PC-9 (cell line): ENCODE measurements at places on chromosomes 13 and 19. TPM values are rescaled to one million over a fixed set of nuclear protein-coding genes. Genes with fewer than 3 reads are reported as not detected.

DNA sequence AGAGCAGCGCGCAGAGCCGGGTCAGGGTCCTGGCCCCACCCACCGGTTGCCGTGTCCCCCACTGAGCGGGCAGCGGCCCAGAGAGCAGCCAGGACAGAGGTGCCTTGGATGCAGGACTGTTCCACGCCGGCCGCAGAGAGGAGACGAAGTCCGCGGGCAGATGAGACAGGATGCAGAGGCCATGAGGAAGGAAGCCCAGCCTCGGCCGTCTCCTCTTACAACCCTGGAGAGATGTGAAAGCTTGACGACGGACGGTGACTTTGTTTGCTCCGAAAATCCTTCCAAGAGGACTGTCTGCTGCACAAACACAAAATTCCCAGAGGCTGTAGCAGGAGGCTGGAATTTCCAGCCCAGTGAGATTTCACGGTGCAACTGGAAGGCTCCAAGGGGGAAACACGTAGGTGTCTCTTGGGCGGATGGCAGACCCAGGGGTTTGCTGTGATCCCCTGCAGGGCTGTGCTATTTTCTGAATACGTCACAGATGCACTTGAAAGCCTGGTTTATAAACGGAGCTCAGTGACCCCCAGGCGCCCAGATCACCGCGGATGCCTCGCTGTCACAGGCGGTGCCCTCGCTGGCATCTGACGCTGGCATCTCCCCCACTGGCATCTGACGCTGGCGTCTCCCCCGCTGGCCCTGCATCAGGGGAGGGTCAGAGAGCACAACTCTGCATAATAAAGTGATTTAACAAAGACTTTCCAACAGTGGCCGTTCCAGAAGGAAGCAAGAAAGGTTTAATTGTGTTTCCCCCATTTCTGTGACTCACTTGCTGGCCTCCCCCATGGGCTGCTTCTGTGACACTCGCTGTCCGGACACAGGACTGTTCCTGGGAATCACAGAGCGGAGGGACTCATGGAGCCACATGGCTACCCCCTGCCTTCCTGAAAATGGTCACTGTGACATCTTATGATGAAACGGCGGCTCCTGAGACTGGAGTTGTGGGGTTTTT is 62.0 kb upstream of the C13orf46 start:
- DNase-seq: no peak

DNA sequence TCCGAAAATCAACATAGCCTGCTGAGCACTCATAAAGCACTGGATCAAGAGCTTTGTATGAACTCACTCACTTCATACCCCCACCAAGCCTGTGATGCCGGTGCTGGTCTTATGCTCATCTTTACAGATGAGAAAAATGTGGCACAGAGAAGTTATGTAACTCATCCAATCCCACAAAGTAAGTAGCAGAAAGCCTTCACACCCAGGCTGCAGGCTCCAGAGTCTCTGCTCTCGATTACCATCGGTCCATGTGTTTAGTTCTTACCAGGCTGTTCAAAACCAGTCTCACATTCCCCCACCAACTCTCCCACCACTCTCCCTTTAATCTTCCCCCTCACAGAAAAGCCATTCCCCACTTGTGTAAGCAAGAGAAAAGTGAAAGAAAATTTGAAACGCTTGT is 276.0 kb downstream of the DNAJC15 start:
- DNase-seq: no peak

GRCh38 chr13:48163061-48163460 is 68.2 kb upstream of the MED4 start:
- DNase-seq: no peak

DNA sequence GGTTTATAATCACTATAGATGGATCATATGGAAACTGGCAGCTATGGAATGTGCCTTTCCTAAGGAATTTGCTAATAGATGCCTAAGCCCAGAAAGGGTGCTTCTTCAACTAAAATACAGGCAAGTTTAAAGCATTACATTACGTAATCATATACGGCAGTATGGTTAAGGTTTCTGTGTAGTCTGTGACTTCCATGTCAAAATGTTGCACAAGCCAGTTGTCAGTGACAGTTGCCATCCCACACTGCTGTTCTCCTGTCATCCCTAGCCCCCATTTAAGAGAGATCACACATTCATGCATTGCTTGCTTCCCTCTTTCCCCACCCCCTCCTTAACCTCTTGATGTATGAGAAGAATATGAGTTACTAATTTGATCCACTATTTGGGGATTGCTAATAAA is 47.3 kb downstream of the BRCA2 start:
- DNase-seq: no peak

DNA sequence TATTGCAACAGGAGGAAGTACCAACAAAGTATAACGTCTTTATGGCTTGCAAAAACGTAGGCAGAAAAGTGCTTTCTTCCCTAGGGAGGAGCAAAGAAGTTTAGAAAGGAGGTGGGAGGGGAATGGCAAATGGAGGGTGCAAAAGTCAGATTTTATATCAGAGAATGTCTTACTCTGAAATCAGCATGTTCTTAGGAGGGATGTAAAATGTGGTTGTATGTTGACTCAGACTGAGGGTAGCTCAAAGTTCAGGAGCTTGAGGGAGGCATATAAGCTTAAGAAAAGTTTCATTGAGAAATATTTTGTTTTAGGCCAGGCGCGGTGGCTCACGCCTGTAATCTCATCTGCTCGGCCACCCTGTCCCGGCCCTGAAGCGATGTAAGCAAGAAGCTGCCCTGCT is 1.7 kb downstream of the ZNF90 start:
- DNase-seq: no peak

DNA sequence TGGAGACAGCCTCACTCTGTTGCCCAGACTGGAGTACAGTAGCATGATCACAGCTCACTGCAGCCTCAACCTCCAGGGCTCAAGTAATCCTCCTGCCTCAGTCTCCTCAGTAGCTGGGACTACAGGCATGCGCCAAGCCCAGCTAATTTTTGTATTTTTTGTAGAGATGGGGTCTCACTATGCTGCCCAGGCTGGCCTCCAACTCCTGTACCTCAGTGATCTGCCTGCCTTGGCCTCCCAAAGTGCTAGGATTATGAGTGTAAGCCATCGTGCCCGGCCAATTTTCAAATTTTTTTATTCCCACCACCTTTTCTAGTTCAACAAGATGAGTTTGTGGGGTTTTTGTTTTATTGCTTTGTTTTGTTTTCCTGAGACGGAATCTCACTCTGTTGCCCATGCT is 31.7 kb downstream of the XPO4 start:
- DNase-seq: no peak

- DNase-seq: no peak
Observed at GRCh38 chr13:72983085-72983768, 75.6 kb upstream of the KLF5 start.

GRCh38 chr19:1856345-1856697 is 7.1 kb downstream of the KLF16 start:
- no peak for DNase-seq

DNA sequence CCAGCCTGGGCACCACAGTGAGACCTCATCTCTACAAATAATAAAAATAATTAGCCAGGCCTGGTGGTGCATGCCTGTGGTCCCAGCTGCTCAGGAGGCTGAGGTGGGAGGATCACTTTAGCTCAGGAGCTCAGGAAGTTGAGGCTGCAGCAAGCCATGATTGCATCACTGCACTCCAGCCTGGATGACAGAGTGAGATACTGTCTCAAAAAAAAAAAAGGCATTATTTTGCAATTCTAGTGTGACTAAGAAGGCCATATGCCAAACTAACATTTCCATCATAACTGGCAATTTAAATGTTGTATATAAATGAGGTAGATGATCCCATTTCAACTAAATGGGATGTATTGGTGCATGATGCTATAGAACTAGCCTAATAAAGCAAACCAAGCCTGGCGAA is 632.8 kb upstream of the KLF12 start:
- no peak for DNase-seq

DNA sequence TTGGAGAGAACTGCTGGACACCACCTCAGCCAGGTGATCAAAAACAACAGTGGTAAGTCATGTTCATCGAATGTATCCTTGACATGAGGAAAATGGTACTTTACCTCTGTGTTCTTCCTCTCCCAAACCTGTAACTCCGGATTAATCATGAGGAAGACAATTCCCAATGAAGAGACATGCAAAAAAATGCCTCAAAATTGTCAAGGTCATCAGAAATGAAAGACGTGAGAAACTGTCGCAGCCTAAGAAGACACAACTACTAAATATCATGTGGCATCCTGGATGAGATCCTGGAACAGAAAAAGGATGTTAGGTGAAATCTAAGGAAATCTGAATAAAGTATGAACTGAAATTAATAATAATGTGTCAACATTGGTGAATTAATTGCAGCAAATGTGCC is 178.4 kb downstream of the LACC1 start:
- DNase-seq: no peak

GRCh38 chr13:21316376-21316775 is 139.9 kb downstream of the MRPL57 start:
- no peak for DNase-seq

- DNase-seq: no peak
Observed at GRCh38 chr19:43562698-43563241, 12.6 kb downstream of the XRCC1 start.

DNA sequence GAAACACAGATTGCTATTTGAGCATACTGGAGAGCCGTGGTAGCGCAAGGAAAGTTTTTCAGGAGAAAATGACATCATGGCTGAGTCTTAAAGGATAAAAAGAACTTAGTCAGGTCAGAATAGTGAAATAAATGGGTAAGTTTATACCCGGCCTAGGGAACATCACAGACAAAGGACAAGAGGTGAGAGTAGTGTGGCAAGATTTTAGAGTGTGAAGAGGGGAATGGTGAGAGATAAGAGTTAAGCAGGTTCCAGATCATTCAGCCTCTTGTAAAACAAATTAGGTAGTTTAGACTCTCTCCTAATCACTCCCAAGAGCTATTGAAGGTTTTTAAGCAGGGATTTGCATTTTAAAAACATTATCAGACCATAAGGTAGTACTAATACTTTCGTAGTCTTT is 116.0 kb upstream of the MAB21L1 start:
- no peak for DNase-seq

GRCh38 chr13:80100636-80101035 is 240.3 kb downstream of the SPRY2 start:
- no peak for DNase-seq

DNA sequence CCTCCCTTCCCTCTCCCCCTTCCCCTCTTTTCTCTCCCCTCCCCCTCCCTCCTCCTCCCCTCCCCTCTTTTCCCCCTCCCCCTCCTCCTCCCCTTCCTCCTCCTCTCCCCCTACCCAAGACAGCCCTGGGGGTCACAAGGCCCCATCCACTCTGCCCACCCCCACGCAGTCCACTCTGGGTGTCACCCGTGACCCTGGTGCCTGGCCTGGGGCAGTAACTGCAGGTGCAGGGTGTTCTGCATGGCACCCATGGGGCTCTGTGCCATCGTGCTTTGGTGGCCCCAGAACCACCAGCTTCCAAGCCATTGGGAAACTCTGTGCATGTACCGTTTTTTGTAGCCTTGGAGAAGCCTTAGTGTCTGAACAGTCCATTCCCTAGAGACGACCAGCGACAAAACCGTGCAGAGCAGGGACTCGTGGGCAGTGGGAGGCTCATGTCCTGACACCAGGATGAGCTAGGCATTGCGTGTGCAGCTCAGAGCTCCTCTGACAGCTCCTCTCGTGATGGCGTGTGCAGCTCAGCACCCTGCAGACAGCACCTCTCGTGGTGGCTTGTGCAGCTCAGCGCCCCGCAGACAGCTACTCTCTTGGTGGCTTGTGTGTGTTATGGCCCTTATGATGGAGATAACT is 43.7 kb upstream of the F7 start:
- DNase-seq: no peak

DNA sequence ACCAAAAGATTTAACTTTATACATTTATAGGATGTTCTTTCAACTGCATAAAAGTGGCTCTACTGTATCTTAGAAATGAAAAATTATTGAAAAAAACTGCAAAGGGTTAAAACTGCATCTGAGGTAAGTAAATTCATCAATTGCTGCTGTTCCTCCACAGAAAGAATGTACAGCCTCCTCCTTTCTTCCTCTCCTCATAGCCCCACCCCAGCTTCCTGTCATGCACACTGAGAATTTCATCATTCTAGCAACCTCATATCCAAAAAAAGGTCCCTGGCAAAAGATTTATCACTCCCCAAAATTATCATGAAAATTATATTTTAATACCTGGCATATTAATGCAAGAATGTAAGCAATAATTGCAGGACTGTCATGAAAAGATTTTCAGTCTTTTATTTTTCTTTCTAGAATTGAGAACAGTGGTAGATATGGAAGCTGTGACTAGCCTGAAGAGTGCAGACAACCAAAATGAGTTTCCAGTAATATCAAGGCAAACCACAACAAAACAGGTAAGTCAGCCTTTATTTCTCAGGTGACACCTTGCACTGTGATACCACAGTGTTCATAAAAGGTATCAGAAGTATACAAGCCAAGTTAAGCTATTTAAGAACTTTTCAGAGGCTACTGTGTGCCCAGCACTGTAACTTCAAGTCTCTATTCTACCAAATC is 110.8 kb downstream of the SUCLA2 start:
- DNase-seq: no peak

DNA sequence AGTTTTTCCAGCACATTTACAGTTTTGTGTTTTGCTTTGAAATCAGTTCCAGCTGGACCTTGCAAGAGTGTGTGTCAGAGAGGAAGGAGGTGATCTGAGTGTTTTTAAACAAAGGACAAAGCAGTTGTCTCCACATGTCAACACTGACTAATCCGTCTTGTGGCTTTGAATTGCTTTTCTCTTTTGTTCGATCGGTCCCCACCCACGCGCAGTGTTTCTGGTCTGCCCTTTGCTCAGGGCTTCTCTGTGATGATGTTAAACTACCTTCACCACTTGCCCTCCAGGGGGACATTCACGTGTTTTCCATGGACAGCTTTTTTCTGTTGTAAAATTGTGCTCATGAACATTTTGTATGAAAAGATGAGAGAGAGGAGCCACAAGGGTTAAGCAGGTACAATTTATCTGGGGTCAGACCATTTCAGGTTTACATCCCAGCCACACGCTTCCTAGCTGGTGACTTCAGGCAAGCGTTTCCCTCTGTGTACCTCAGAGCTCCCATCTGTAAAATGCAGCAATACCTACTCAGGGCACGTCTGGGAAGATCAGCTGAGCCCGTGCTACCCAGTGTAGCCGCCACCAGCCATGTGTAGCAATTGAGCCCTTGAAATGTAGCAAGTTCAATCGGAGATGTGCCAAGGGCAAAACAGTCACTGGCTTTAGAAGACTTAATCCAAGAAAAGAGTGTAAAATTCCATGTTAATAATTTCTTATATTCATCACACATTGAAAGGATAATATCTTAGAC is 13.5 kb upstream of the PLA2G4C start:
- DNase-seq: no peak

DNA sequence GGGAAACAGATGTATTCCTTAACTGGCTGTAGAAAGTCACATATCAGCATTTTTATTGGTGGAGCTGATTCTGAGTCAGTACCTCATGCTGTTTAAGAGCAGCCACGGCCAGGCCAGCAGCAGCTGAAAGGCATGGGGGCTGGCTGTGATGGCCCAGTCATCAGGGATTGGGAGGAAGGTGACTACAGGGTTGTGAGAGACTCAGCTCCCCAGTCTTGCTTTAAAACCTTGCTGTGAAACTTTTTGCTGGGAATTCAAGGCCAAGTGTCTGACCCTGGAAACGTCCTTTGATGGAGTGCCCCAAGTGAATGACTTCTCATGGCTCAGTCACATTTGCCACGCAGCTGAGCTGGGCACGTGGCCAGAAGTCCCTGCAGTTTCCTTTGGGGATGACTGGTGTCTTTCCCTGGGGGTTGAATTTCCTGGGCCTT is 39.1 kb upstream of the RNF113B start:
- peak; percentile 63 for DNase-seq

The SIGLECL1 gene
- not detected in 2 replicates for total RNA-seq

The ZNF584 gene
- total RNA-seq: 13.5 and 18.8 TPM in 2 replicates

The GRIK5 gene
- total RNA-seq: 0.96 and 1.1 TPM in 2 replicates

The ZNF528 gene
- 24.0 and 32.6 TPM in 2 replicates for total RNA-seq

The CCDC8 gene
- total RNA-seq: 3.9 and 4.2 TPM in 2 replicates

The ZNF155 gene
- 5.0 and 6.1 TPM in 2 replicates for total RNA-seq

The PSG6 gene
- total RNA-seq: not detected in 2 replicates
